ENCODE measurements at places on chromosomes 12 and 14.

DNA sequence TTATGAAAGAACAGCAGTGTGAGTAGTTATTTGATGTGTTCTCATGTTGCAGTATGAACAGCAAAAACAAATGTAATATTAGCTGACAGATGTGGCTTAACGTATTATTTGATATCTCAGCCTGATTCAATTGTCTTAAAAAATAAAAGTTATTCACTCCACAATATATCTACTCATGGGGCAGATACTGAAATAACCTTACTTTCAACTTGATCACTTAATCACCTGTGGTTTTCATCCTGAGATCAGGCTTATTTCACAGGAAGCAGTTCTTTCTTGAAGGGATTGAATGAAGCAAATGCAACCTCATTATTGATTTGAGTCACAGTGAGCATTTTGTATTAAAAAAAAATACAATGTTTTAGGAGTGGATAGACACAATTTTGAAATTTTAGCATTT lies 90.3 kb downstream of the AKAP6 start:
- DNase-seq: no peak

GRCh38 chr12:94100990-94101737 lies 47.2 kb upstream of the PLXNC1 start:
- DNase-seq: peak; percentile 75

- no peak for DNase-seq
Observed at GRCh38 chr12:85275374-85275773, 4.6 kb upstream of the ALX1 start.

- DNase-seq: no peak
Observed at GRCh38 chr12:75751769-75752471, 240.5 kb upstream of the KRR1 start.

GRCh38 chr14:21308479-21309237 lies 28.8 kb downstream of the RPGRIP1 start:
- DNase-seq: peak; percentile 82

GRCh38 chr12:25052196-25052913 lies 103.5 kb upstream of the BCAT1 start:
- DNase-seq: peak; percentile 35

- no peak for DNase-seq
Observed at GRCh38 chr12:94545935-94546771, 86.5 kb upstream of the CEP83 start.

GRCh38 chr12:91951571-91951970 lies 194.1 kb downstream of the BTG1 start:
- no peak for DNase-seq

- no peak for DNase-seq
Observed at GRCh38 chr14:67975470-67975869, 155.9 kb downstream of the RAD51B start.

DNA sequence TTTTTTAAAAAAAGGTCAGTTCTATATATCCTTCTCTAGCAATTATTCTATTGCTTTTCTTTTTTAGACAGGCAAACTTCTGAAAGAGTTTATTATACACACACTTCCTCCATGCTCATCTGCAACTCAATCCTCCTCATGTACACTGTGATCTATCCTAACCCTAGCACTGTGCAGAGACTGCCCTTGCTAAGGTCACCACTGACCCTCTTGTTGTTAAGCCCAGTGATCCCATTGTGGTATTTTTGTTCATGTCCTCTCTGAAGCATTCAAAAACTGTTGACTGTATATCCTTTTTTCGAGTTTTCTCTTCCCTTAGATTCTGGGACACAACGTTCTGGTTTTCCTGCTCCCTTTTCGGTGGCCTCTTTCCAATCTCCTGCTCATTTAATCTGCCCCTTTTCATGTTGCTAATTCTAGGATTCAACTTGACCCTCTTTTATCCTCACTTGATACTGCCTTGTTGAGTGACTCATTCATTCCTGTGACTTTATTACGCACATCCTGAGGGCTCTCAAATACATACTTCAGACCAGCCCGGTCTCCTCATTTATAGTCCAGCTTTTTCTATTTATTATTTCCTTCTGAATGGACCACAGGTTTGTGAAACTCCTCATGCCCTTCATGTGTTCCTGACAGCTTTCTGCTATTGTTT lies 53.9 kb upstream of the PTPRB start:
- no peak for DNase-seq

GRCh38 chr14:29339494-29340172 lies 573.0 kb downstream of the FOXG1 start:
- no peak for DNase-seq

DNA sequence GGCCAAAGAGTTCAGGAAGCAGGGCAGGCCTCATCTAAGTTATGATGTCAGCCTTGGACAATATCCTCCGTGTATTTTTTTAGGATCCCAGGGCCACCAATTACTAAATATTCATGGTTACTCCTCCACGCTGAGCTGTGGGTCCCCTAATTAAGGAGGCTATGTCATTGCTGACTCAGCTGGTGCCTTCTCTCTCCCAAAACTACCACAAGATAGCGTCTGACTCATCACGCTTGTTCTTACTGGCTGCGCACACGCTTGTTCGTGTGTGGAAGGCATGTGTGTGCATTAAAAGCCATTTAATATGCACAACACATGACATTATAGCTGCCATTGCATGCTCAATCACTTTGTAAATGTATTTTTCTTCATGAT lies 78.3 kb downstream of the GSC start:
- no peak for DNase-seq

DNA sequence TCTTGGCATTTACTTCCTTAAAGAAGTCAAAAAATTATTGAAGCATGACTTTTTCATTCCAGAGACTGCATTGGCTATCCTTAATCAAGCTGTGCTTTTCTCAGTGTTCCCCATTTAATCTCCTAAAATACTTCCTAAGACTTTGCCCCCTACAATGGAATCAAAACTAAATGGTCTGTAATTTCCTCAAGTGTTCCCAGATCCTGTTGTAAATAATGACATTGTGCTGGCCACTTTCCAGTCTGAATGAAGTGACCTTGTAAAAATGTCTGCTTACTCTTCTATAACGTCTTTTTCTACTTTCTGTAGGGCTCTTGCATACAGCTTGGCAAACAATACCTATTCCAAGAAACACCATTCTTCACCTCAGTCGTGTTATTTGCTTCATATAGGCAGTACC lies 45.3 kb upstream of the MBIP start:
- DNase-seq: no peak

- no peak for DNase-seq
Observed at GRCh38 chr14:59511916-59512575, 27.7 kb downstream of the JKAMP start.

- no peak for DNase-seq
Observed at GRCh38 chr12:110948041-110948440, 27.7 kb upstream of the MYL2 start.

GRCh38 chr12:116380108-116380507 lies 102.6 kb upstream of the MED13L start:
- DNase-seq: no peak

DNA sequence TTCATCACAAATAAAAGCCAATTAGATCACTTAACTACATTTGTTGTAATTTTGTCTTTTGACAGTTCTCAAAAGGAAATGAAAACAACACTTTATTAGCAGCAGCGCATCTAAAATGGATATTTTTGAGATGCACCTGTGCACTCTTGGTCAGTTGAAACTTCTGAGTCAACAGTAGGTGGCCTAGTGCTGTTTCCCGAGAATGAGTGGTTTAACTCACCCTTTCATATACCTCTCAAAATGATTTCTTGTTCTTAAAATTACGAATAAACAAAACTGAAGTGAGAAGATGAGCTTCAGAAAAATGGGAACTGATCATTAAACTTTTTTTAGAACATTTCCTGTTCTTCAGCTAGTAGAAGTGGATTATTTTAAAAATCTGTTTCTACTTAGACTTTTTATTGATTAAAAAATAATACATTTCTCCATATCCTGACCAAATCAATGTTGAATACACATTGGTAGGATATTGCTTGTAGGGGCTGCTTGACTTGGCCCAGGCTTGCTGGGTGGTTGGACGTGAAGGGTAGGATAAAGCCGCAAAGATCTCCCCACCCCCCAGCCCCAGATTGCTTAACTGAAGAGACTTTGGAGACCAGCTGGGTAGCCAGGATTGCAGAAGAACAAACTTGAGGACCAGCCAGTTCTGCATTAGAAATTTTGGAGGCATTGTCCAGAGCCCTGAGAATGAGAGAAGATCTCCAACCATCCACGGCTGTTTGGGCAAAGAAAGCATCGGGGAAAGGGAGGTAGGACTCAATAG lies 22.3 kb upstream of the STK38L start:
- DNase-seq: no peak

- no peak for DNase-seq
Observed at GRCh38 chr12:93857279-93857938, 180.2 kb downstream of the CRADD start.

GRCh38 chr14:60566101-60566500 lies 57.2 kb downstream of the SIX6 start:
- DNase-seq: no peak

GRCh38 chr12:123107926-123108681 lies 42.8 kb downstream of the PITPNM2 start:
- DNase-seq: no peak

DNA sequence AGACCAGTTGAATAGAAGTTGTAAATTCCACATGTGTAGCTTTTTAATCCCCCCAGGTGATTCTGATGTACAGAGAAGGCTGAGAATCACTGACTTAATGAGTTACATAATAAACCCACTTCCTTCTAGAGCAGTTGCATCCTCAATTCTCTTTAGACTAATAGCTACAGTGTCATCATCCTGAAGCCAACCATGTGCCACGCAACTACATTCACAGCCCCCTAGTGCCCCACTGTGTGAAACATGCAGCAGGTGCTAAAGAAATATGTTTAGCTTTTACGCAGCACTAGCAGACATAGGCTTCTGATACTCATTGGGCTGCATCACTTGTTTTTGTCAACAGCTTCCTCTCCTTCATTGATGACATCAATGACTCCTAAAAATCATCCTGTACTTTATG lies 1168.3 kb downstream of the BCL11B start:
- DNase-seq: no peak

DNA sequence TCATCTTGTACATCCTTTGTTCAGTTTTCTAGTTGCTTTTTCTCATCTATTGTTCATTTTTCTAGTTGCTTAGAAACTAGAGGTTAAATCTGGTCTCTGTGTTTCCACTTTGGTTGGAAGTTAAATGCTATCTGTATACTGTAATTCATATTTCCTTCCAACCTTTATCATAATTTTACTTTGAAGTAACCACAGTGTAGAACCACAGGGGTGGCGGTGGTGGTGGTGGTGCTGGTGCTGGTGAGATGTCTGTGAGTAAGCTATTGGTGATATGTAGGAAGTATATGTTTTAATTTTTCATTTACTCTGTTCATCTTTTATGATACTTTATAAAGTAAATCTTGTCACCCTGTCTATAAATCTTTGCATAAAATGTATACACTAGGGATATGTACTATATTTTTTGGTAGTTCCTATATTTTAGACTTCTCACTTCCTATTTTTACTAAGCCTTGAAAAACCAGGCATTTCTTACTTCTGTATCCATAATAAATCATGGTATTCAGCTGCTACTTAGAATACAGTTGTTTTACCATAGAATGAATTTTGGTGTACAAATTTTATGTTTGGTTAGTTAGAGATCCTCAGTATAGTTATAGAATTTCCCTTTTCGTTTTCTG lies 31.9 kb downstream of the CCDC91 start:
- peak; percentile 62 for DNase-seq

DNA sequence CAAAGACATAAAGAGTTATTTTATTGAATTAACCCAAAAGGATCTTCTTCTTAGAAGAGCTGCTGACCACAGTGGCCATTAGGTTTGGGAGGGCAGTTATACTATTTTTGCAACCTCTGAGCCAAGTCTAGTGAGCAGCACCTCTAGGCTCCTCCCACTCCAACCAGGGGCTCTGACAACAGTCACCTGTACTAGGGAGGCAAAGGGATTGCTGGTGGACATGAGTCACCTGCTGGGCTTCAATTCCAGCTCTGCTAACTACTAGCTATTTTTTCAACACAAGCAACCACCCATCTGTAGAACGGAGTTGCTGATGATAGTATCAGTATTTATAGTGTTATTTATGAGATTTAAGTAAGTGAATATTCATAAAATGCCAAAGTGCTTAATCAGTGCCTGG lies 166.0 kb downstream of the KLHL28 start:
- no peak for DNase-seq

GRCh38 chr12:103698752-103699560 lies 111.9 kb downstream of the STAB2 start:
- no peak for DNase-seq

- peak; percentile 44 for DNase-seq
Observed at GRCh38 chr14:55107766-55108554, 21.1 kb upstream of the LGALS3 start.

GRCh38 chr14:47959740-47960139 lies 284.3 kb upstream of the MDGA2 start:
- DNase-seq: no peak

GRCh38 chr12:38386205-38386985 lies 69.8 kb downstream of the ALG10B start:
- no peak for DNase-seq

- no peak for DNase-seq
Observed at GRCh38 chr12:83067981-83068380, 381.3 kb downstream of the TMTC2 start.

GRCh38 chr14:104110491-104111209 lies 25.1 kb downstream of the ASPG start:
- no peak for DNase-seq

DNA sequence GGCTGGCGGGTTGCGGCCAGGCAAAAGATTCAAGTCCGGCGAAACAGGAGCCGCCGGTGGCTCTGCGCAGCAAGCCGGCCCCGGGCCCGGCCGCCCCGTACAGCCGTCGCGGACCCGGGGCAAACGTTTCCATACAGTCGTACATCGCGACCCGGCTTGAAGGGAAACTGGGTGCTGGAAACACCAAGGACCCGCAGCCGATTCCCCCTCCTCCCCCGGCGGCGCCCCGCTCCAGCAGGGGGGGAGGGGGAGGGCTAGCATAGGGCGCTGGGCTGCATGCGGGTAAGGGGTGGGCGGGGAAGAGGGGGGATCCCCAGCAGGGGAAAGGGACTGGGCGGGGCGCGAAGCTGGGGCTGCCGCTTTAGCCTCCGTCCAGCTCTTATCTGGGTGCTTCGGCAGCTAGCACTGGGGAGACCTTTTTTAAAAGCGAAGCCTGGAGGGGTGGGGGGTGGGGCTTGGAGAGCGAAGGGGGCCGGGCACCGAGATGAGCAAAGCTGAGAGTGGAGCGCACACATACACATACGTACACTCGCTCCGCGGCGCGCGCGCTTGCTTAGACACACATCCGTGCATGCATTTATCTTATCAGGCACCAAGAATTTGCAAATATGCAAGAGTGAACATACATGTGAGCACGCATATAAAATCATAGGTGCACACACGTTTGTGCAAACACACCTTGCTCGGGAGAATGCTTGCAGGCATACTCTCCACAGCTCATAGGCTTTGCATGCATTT lies 11.9 kb downstream of the RARG start:
- DNase-seq: peak; percentile 73
